ENCODE measurements at places on chromosomes 4 and X.

GRCh38 chrX:50858548-50858947 is 44.6 kb upstream of the SHROOM4 start:
- no peak for DNase-seq

DNA sequence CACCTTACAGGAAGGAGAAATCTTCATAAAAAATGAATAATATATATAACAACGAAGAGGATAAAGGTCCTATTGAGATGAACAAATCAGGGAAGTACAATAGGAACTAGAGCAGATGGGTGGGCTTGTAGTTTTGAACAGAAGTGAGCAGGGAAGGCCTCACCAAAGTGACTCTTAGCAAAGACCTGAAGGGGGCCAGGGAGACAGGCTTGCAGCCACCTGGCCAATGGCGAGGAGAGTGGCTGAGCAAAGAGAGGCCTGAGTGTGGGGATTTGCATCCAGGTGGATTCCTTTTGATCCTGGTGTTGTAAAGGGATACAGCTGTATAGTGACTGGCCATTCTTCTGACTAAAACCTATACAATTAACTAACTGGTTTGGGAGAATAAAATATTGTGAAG is 354.1 kb downstream of the CAMK2D start:
- no peak for DNase-seq

- DNase-seq, result no peak
Observed at GRCh38 chr4:102552781-102553180, 51.6 kb downstream of the NFKB1 start.

DNA sequence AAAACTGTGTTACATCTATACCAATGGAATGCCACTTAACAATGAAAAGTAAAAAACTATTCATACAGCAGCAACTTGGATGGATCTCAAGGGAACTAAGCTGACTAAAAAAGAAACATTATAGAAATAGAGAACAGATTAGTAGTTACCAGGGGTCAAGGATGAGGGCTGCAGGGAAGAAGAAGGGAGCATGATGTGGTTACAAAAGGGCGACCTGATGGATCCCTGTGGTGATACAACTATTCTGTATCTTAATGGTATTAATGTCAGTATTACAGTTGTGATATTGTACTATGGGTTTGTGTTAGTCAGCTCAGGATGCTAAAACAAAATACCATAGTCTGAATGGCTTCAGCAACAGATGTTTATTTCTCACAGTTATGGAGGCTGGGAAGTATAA is 190.7 kb downstream of the ZNF674 start:
- DNase-seq, result no peak

DNA sequence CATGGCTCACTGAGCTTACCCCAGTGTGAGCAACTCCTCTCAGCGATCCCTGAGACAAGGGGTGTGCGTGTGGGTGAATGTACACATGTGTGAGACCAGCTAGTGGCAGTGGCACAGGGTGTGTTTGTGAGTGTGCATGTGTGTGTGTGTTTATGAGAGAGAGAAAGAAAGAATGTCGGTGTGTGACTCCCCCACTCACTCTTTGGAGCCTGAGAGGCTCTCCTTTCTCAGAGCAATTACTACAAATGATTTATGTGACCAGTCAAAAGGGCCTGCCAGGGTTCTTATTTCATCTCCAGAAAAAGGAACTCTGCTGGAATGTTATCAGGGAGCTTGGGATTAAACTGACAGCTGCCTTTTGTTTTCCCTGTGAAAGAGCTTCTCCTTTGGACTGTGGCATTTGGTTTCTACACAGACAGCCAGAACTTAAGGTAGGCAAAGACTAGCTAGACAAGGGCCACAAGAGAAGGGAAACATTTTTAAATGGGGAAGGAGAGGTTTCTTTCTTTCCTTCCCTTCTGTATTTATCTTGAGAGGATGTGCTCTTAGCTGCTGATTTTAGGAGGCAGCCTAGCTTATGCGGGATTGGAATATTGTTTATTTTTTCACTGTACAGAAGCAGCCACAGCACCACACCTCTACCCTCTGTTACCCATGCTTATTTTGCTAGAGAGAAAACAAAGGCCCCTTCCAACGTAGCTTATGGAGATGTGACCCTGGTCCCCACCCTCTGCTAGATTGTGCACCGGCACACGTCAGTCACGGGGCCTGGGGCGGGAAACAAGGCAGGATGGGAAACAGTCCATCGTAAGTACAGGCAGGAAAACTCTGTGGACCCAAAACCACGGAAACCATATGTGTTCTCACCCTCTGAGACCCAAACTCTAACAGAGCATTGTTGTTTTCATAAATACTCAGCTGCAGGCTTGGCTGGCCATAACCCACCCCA is 143.5 kb downstream of the MGST2 start:
- no peak for DNase-seq

DNA sequence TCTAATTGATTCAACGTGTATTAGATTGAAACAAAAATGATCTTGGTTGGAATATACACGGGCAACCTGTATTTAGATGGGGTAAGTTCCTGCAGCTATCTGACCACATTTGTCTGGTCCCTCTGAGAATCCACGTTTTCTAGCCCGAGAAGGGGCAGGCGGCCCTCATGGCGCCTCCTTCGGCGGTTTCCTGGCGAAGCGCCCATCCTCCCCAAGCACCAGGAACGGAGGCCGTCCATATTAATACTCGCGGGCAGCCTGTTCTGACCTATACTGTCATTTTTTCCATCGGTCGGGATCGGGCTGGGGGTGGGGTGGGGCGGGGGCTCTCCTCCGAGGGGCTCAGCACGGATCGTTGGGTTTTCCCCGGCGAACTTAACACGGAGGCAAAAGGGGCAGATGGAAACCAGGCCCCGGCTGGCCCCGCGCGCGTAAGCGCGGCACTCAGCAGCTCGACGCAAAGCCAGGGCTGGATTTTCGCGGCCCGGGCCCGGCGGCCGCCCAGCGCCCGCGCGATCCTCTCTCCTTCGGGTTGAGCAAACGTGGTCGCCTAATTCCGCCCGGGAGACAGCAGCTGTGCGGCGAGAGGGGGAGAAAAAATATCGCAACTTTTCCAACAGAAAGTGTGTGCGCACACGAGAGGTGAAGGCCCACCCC is 77.2 kb upstream of the BCOR start:
- peak; percentile 57 for DNase-seq

GRCh38 chrX:48677516-48677915 is 6.1 kb upstream of the WAS start:
- no peak for DNase-seq

- DNase-seq, result no peak
Observed at GRCh38 chrX:39642071-39642470, 455.7 kb downstream of the BCOR start.

DNA sequence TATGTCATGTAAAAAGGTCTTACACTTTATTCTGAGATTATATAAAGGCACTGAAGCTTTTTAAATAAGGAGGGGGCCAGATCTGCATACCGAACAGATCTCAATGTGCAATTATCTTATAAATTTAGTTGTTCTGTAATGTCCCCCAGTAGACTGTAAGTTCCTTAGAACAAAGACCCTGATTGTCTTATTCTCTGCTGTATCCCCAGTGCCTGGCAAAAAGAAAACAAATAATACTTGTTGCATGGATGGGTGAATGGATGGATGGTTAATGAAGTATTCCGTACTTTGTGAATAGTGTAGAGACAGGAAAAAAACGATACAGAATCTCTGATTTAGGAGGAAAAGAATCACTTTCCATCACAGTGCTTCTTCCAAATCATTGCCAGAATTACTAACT is 141.5 kb downstream of the CHM start:
- DNase-seq, result no peak

GRCh38 chr4:11376571-11376970 is 52.1 kb downstream of the HS3ST1 start:
- no peak for DNase-seq

DNA sequence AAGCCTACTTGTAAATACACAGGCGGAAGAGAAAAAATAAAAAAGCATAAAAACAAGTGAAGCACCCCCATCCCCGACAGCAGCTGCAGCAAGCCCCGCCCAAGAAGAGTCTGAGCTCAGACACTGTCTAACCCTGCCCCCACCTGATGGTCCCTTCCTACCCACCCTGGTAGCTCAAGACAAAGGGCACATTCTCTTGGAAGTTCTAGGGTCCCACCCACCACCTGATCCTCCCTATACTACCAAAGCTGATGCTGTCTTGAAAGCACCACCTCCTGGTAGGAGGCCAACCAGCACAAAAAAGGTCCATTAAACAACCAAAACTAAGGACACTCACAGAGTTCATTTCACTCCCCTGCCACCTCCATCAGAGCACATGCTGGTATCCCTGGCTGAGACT is 308.2 kb downstream of the KLHL13 start:
- no peak for DNase-seq

GRCh38 chr4:161573836-161574235 is 590.0 kb downstream of the FSTL5 start:
- no peak for DNase-seq

GRCh38 chr4:37620176-37620575 is 66.0 kb downstream of the RELL1 start:
- no peak for DNase-seq

GRCh38 chr4:181793096-181793495 is 450.1 kb upstream of the TENM3 start:
- no peak for DNase-seq

DNA sequence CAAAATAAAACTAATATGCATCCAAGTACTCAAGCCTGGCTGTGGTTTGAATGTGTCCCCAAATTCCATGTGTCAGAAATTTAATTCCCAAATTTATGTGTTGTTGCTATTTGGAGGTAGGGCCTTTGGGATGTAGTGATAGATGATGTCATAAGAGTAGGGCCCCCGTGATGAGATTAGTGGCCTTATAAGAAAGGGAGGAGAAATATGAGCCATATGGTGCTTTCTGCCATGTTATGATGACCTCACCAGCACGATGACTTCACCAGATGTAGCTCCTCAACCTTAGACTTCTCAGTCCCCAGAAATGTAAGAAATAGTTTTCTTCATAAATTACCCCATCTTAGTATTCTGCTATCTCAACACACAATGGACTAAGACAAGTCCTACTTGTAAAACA is 2264.0 kb downstream of the ARAP2 start:
- DNase-seq, result no peak

DNA sequence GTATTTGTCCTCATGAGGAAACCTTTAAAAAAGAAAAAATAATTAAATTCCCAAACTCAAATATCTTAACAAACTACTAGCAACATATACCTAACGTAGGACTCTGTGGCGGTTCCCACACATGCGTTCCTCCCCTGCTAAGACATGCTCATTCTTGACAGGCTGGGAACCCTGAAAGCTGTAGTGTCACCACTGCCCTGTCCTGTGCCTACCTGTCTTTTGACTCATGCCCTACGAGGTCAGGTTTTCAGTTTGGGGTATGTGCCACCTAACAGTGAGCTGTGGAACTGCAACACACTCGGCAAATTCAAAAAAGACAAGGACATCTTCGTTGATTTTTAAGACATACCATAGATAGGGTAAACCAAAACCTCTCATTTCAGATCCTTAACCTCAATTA is 17.8 kb downstream of the IDS start:
- no peak for DNase-seq

DNA sequence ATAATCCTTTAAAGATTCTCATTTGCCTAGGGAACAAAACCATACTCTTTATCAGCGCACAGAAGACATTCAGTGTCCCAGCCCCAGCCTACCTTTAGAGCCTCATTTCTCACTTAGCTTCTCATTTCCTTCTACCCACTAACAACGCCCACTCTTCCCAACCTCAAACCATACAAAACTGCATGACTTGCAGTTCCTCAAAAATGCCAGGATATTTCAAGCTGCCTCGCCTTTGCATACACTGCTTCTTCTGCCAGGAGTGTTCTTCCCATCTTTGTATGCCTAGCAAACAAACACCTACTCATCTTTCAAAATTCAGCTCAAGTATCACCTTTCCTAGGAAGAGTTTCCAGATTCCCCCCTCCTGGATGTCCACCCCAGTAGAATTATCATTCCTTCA is 129.9 kb upstream of the ADGRL3 start:
- no peak for DNase-seq

- no peak for DNase-seq
Observed at GRCh38 chr4:127141856-127142255, 490.9 kb upstream of the INTU start.

DNA sequence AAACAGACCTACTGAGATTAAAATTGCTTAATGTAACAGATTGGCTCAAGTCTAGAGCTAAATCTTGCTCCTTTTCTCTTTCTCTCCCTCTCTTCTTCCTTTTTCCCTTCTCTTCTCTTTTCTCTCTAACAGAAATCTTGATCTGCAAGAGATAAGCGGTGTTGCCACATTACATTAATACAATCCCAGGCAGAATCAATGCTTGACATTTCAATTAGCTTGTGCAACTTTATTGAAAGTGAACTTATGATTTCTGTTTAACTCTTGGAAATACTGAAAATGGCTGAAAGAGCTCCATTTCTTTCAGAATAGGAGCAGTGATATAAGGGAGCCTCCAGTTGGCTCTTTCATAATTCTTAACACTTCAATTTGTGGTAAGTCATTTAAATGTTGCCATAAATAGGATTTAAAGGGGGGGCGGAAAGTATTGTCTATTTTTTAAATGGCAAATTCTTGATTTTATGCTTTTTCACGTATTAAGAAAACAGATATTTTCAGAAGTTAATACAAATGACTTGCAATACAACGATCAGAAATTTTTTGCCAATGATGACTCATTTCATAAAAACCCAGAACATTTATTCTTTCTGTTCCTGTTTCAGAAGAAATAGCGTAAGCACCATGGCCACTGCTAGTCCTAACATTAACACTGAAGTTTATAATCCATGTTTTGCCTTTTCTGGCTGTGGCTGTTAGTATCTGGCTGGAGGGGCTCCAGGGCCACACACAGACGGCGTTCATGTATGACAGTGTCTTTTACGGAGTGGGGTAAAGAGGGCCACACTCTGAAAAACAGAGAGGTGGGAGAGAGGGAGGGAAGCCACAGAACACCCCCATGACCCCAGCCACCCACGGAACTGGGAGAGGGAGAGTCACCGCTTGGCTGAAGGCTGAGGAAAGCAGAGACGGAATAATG is 115.7 kb upstream of the FAT1 start:
- DNase-seq, result no peak

DNA sequence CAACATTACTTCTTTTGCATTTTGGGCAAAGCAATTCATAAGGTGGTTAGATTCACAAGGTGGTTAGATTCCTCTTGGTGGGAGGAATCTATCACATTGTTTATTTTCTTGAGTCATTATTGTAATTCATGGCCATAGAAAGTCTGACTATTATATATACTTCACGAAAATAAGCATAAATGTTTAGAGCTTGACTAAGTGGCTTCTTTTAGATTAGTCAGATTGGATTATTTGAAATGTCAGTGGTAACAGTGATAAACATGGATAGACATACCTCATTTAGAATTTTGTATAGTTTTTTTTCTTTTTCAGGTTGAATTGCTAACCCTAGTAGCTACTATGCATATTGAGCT is 24.9 kb upstream of the DYNLT3 start:
- no peak for DNase-seq
